ENCODE measurements at places on chromosomes 1 and 21.
A peak's percentile ranks its signal among the peaks of the same experiment; 100 is the strongest.

GRCh38 chr1:55311057-55311641, 96.0 kb upstream of the USP24 start:
- no peak for DNase-seq

DNA sequence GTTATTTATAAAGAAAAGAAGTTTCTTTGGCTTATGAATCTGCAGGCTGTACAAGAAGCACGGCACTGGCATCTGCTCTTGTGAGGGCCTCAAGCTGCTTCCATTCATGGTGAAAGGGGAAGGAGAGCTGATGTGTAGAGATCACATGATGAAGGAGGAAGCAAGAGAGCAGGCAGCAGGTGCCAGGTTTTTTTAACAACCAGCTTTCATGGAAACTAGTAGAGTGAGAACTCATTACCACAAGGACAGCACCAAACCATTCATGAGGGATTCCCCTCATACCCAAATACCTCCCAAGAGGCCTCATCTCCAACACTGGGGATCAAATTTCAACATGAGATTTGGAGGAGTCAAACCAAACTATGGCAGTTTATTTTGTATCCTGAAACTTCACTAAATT, 85.8 kb upstream of the CAMK1G start:
- DNase-seq: no peak

- DNase-seq: no peak
These were observed 28.1 kb upstream of the TGFB2 start for GRCh38 chr1:218317061-218317460.

DNA sequence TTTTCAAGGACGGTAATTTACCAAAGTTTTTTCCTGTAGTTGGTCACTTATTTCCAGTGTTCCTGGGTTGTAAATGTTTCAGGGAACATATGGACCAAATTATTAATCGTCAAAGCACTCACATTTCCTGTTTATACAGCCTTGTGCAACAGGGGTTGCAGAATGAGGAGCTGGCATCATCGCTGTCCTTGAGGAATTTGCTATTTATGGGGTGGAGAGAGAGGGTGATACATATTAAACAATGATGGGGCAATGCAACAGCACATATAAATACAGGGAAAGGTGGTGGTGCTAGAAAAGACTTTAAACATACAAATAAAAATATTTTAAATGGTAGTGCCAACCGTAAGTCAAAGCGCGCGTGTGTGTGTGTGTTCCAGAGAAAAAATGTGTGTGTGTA, 369.8 kb downstream of the NPHP4 start:
- DNase-seq: no peak

DNA sequence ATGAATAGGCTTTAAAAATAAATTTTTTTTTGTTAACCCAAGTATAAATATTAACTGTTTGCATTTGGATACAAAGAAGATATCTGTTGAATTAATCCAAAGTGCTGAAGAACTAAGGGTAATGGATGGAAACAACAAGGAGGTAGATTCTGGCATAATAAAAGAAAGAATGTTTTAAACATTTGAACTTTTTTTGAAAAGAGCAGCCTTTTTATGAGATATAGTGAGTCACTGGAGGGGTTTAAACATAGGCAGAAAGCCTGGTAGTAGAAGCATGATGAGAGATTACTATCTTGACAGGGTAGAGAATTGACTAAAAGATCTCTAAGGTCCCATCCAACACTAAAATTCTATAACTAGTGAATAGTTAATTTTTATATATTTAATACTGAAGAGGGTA, 2.7 kb downstream of the MIER1 start:
- DNase-seq: no peak

- no peak for DNase-seq
These were observed 7.8 kb downstream of the PODN start for GRCh38 chr1:53069663-53070327.

DNA sequence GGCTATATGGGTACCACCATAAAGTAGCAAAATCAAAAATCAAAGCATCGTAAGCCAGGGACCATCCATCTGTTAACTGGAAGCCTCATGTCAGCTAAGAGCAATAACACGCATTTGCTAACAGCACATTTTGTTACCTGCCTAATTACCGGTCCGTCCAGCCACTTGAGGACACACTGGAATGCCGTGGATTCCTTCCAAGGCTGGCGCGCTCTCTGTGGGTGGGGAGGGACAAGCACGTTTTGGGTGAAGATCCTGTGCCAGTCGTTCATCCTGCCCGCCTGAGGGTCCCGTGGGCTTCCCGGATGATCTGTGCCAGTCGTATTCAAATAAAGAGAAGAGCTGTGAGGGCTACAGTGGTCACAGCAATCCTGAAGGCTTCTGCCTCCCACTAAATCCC, 6.2 kb downstream of the NPHP4 start:
- DNase-seq: no peak

- no peak for DNase-seq
These were observed 10.4 kb downstream of the LDLRAD1 start for GRCh38 chr1:54007613-54008012.

GRCh38 chr1:170665629-170666028, 1.7 kb downstream of the PRRX1 start:
- no peak for DNase-seq

GRCh38 chr1:236670060-236670459, 16.2 kb upstream of the ACTN2 start:
- DNase-seq: no peak

DNA sequence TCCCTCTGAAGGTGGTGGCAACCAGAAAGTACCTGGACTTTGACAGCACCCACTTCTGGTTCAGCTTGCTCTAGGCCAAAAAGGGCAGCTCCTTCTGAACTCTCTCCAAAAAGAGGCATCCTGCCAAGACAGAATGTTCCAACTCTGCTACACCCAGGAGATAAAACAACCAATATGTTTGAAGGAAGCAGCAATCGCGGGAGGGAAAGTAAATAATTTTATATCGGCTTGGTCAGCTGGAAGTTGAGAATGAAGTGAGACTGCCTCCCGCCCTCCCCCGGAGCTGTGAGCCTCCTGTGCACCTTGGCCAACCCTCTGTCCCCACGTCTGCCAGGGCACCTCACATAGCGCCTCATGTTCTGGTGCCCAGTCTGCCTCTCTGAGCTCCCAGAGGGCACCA, 130.3 kb upstream of the ATP1A1 start:
- DNase-seq: no peak

DNA sequence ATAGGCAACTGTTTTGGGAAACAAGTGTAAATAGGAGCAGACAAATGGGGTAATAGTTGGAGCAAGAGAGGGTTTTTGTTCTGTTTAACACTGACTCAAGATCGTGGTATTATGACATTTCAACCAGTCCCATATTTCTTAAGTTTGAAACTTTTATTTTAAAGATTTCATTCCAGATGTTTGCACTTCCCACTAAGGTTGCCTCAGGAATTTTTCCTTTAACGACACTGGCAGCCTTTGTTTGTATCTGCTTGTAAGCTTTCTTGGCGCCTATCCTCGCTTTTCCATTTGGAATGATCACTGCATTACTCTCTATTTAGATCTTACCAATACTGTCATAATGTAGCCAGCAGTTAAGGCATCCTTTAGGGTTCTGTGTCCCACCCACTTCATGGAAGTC, 67.7 kb downstream of the ALG6 start:
- DNase-seq: no peak

- DNase-seq: no peak
These were observed 401 bp downstream of the ITLN1 start for GRCh38 chr1:160884579-160884978.

- no peak for DNase-seq
These were observed 32.0 kb upstream of the MYOCOS start for GRCh38 chr1:171590022-171590421.

DNA sequence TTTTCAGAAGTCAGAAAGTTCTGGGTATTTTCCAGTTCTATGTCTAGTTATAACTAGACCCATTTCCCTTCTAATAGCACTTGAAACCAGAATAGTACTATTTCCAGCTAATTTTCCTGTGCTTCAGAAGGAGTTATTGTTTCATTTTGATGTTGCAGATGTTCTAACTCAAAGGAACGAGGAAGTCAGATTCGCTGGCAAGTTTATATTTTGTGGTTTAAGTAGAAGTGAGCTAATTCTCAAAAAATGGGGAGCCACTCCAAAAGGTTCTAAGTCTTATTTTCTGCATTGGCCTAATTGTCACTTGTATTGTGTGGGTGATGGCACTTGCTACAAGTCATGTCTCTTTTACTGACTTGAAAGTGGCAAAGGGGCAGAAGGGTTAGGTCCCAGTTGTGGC, 18.1 kb downstream of the CCDC185 start:
- no peak for DNase-seq

DNA sequence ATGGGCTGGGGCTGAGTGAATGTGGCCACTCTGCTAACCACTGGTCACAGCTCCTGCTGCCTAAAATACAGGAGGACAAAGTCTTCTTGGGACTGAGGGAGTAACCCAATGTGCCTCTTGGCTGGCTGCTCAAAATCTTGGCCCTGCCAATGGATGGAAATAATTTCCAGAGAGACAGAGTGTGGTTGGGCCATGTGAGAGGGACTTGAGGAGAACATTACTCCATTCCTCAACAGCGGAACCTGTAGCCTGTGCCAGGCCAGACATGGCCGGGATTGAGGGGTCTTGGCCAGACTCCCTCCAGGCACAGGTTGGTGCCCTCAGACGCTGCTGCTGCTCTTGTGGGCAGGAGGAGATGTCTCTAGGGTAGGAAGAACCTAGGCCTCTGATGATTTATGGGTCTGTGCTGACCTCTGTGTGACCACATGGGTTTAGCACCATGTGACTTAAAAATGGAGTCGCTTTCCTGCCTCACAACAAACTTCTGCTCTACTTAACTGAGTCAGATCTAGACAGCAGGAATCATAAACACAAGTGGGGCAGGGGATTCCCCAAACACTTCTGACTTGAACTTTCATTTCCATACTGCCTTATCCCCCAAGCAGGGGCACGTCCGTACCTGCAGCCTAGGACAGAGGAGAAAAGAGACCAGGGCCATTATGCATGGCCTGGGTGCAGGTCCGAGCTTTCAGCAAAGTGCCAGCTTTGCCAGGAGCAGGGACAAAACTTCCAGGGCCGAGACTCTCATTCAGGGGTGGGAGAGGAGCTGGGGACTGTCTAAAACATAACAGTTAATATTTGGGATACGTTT, 79.2 kb downstream of the CD34 start:
- no peak for DNase-seq

GRCh38 chr21:26165331-26165730, 5.2 kb downstream of the APP start:
- DNase-seq: no peak

- peak; percentile 83 for DNase-seq
These were observed 22.6 kb downstream of the BTG2 start for GRCh38 chr1:203327684-203328457.

DNA sequence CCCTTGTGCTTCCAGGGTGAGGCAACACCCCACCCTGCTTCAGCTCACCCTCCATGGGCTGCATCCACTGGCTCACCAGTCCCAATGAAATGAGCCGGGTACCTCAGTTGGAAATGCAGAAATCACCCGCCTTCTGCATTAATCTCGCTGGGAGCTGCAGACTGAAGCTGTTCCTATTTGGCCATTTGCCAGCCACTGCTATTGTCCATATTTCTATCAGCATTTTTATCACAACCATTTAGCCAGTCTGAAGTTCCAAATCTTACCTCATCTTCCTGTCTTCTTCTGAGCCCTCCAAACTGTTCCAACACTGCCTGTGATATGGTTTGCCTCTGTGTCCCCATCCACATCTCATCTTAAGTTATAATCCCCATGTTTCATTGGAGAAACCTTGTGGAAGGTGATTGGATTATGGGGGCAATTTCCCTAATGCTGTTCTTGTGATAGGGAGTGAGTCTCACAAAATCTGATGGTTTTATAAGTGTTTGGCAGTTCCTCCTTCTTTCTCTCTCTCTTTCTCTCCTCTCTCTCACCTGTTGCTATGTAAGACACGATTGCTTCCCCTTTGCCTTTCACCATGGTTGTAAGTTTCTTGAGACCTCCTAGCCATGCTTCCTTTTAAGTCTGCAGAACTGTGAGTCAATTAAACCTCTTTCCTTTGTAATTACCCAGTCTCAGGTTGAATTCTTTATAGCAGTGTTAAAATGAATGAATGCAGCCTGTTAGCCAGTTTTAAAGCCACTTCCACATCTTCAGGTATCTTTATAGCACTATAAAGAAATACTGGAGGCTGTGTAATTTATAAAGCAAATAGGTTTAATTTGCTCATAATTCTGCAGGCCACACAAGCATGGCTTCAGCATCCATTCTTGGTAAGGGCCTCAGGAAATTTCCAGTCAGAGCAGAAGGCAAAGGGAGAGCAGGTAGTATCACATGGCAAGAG, 203.5 kb downstream of the FCRL5 start:
- no peak for DNase-seq

GRCh38 chr1:2555634-2556276, 416 bp upstream of the TNFRSF14 start:
- DNase-seq: peak; percentile 14

DNA sequence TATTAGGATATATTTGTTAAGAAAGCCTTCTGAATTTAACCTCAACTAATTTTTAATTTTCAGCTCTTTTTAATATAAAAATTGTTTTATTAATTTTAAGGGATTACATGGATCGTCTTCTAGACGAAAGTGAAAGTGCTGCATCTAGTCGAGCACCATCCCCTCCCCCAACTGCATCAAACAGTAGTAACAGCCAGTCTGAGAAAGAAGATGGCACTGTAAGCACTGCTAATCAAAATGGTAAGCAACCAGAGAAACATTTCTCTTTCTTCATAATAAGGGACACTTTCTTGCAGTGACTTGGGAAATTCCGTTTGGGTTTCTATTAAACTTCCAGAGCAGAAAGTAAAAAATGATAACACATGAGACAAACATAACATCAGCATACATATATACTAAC, 56.9 kb downstream of the MIER1 start:
- no peak for DNase-seq

GRCh38 chr1:240188139-240188538, 96.5 kb downstream of the FMN2 start:
- DNase-seq: no peak

- no peak for DNase-seq
These were observed 53.8 kb upstream of the PPP2R5A start for GRCh38 chr1:212231372-212231771.
